ENCODE measurements at places on chromosomes 1 and 21. TPM values are rescaled to one million over a fixed set of nuclear protein-coding genes. Genes with fewer than 3 reads are reported as not detected.

DNA sequence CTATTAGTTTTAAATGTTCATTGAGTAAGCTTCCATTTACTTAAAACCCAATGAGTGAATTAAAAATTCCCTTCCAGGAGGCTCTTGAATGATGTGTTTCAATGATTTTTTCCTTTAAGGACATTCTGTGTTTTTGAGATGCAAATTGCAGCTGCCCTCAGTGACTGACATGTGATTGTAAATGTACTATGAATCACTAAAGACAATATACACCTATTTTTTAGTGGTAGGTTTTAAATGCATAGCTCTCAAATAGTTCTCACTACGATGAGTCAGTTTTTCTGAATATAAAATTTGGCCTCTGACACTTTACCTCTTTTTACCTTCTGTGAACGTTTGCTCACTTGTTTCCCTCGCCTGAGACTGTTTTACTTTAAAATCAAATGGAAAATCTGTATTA lies 204.7 kb downstream of the BARHL2 start:
- no peak for DNase-seq

- no peak for DNase-seq
These were observed 9.7 kb upstream of the ADGRB2 start for GRCh38 chr1:31773861-31774260.

USP1 gene
- polyA plus RNA-seq: 12.5 TPM

DNA sequence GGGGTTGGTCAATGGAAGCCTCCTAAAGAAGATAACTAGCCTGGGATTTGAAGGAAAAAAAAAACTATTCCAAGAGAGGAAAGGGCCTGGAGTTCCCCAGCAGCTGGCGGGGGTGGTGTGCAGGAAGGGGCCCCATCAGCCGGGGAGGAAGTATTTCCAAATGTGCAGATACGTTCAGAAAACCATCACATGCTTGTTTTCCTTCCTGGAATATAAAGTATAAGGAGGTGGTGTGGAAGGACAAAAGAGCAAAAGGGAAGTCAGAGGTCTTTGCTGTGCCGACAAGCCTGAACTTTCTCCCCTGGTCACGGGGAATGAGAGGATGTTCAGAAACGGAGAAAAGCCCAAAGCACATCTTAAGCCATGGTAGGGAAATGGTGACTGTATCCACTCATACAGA lies 72.0 kb upstream of the BACE2 start:
- no peak for DNase-seq

DNA sequence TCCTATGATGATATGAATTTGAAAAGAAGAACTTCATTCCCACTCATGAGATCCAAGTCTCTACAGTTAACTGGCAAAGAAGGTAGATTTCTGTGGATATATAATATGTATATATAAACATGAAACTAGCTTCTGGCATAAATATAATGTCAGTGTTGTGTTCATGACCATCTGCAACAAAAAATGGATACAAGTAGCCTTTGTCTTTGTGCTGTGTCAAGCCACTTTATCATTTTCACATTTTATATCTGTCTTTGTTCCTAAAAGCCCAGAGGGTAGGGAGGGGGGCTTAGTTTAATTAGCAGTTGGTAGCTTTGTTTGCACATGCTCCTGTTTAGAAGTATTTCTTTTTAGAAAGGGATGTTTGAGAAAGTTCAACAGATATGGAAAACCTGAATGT lies 56.2 kb upstream of the FASLG start:
- no peak for DNase-seq

ADSS2 gene
- 24.3 TPM for polyA plus RNA-seq

DNA sequence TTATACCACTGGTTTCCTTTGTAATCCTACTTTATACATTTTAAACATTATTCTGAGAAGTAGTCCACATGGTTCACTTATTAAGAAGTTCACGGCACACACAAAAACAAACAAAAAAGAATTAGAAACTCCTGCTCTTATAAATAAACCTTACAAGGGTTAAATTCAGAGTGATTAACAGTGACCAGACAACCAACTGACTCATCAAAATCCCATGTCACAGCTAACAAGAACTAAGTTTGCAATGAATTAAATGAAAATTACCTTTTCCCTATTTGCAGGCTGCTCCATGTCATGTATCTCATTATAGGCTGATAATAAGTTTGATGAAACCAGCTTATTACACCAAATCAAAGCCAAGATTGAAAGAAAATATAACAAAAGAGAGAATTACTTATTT lies 77.5 kb downstream of the PUM1 start:
- DNase-seq: no peak
